ENCODE measurements at places on chromosomes 4 and X.

DNA sequence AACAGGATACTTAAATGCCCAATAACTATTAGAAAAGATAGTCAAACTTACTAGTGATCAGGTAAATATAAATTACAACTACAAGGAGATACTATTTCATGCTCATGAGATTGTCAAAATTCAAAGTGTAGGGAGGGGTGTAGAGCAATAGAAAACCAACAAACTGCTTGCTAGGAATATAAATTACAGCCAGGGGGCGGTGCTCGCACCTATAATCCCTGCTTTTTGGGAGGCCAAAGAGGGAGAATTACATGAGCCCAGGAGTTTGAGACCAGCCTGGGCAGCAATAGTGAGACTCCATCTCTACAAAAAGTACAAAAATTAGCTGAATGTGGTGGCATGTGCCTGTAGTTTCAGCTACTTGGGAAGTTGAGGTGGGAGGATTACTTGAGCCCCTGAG is 556.5 kb upstream of the NR3C2 start:
- DNase-seq: no peak

- peak; percentile 47 for DNase-seq
Measured at GRCh38 chr4:2935762-2936743, 27.2 kb downstream of the NOP14 start.

- no peak for DNase-seq
Measured at GRCh38 chr4:105120626-105121025, 26.1 kb upstream of the TET2 start.

DNA sequence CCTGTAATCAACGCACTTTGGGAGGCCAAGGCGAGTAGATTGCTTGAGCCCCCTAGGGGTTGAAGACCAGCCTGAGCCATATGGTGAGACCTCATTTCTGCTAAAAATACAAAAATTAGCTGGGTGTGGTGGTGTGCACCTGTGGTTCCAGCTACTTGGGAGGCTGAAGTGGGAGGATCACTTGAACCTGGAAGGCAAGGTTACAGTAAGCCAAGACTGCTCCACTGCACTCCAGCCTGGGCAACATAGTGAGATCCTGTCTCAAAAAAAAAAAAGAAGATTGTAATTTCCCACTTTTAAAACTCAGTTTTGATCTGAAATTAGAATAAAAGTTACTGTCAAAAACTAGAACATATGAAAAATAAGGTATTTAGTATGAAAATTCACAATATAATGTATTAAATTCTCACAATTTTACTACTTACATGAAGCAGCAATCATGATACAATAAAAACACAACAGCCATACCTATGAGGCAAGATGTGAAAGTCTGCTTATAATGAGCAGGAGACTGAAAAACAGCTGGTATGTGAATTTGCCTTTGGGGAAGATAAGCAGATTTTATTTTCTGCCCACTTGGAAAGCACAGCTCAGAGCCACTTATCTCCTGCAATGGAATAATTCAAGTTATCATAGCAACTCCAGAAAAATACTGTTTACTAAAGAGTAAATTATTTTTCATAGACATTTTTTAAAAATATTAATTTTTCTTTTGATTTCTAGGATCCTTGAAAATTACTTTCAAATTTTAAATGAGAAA is 50.6 kb downstream of the ZGRF1 start:
- DNase-seq: no peak

GRCh38 chr4:147546349-147546748 is 65.5 kb downstream of the EDNRA start:
- DNase-seq: no peak

GRCh38 chr4:29983890-29984289 is 736.3 kb upstream of the PCDH7 start:
- DNase-seq: no peak

DNA sequence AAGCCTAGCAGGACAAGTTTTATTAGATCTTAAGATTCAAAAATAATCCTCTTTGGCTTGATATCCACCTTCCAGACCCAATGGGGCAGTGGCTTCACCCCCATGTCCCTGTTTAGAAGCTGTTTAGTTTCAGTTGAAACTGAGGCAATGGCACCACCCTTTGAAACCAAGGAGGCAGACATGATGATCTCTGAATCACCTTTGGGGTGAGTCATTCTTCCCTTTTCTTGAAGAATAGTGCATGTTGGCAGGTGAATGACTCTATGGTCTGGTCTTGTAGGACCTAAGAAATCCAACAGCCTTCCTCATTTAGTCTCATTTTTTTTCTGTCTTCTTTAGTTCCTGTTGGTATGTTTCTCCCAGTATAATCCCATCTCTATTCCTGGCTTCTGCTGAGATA is 29.5 kb upstream of the BMP15 start:
- DNase-seq: no peak
